OCI-LY7 (cell line): ENCODE measurements at places on chromosomes 6 and 20.

DNA sequence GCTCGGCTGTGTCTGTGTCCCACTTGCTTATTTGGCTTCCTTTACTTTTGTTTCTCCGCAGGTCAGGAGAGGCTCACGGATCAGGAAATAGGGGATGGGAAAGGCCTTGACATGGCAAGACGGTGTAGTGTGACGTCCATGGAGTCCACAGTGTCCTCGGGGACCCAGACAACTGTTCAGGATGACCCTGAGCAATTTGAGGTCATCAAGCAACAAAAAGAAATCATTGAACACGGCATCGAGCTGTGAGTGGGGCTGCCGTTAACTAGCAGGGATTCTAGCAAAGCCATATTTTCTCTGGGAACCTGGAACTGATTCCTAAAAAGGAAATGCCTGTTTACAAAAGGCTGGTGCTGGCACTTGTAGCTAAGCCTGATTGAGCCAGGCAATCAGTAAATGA, 54.4 kb downstream of the ARFGEF2 start:
- no peak for DNase-seq

DNA sequence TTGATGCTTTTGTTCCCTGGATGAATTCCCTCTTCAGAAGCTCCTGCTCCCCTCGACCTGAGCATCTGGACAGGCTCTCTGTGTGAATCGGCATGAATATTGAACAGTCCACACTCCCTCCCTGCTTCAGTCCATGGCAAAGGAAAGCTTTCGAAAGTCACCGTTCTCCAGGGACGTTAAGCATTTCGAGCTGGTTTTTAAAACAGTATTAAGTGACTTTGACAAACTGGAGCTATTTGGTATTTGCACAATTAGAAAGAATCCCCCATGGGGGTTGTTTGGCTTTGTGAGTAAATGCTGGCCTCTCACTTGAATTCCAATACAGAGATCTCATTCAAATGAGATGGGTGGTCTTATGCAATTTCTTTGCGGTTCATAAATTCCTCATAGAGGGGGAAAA, 85.3 kb upstream of the TIAM2 start:
- no peak for DNase-seq

DNA sequence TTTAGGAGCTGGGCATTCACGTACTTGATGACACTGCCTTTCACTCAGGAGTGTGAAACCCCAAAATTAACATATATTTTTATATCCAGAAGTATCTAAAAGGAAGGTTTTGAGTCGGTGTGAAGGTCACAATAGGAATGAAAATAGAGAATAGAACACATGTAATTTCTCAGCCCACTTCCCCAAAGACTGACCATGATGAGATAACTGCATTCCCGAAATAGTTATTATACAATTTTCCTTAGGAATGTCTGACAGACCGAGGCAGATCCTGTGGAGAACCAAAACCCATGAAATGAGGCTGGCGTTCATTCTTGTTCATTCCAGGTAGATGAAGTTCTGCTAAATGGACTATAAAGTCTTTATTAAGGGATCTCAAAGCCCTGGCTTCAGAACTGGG, 10.3 kb downstream of the NSFL1C start:
- DNase-seq: no peak

- DNase-seq: no peak
Measured at GRCh38 chr6:125102891-125103290, 50.7 kb upstream of the TPD52L1 start.

DNA sequence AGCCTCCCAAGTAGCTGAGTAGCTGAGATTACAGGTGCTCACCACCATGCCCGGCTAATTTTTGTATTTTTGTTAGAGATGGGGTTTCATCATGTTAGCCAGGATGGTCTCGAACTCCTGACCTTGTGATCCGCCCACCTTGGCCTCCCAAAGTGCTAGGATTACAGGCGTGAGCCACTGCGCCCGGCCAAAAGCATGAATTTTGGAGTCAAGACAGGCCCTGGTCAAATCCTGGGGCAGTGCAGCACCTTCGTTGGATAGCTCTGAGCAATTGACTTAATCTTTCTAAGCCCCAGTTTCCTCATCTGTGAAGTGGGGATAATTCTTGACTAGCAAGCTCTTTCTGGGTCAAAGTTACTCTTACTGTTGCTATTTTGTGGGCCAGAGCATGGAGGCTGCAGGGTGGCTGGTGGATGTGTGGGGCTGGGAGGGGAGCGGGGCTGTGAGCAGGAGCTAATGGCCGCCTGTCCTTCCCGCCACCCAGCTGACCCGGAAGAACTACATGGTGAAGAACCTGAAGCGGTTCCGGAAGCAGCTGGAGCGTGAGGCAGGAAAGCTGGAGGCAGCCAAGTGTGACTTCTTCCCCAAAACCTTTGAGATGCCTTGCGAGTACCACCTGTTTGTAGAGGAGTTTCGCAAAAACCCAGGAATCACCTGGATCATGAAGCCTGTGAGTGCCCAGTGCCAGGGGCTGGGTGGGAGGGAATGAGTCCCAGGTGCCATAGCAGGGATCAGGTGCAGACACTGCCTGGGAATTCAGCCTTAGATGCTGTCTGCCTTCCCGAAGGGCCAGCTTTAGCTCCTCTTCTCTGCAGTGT, 39.0 kb downstream of the TTLL9 start:
- no peak for DNase-seq

DNA sequence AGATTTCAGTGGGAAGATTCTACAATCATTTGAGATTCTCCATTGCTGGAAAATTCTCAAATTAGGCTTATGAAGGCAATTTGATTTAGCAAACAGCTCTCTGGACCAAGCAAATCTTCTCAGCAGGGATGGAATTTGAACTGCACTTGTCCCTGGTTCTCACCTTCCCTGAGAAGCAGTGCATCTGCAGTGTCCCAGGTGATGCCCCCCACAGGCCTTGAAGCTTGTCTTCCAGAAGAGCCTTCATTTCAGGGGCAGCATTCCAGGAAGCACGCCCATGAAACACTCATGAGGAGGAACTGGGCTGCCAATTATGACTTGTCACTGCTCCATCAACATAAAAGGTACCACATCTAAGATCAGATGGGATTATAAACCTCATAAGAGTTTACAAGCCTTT, 82.8 kb upstream of the HDAC2 start:
- no peak for DNase-seq

- DNase-seq: no peak
Measured at GRCh38 chr6:45012687-45013086, 315.4 kb upstream of the RUNX2 start.

DNA sequence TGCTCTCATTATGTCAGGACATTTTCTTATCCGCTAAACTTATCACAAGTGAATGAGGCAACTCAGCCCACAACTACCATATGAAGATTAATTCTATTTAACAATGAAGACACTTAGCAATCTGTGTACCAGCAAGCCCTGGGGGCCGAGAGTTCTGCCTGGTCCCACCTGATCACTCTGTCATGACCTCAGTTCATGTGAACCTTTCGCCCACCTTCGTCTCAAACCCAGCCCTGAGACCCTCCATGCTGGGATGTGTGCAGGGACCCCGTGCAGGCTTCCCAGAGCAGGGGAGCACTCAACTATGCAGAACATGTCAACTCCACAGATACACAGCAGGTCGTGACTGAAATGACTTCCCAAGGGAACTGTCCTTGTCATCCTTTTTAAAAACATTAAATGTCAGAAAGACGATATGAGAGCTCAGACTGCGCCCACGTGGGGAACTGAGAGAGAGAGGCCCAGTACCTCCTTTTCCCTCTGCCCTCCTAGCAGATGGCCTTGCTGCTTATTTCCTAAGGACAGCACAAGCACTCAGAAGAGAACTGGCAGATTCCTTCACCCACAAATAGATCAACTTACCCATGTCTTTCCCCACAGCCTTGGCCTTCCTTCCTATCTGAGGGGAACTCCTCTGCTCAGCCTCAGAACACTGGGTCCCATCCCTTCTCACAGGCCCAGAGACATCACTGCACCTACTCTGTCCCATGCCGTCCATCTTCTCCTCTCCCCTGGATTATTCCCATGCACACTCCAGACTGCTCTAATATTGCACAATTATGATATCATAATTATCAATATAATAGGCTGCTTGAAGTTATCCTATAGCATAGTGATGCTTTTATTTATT, 11.5 kb downstream of the ABHD12 start:
- DNase-seq: no peak

DNA sequence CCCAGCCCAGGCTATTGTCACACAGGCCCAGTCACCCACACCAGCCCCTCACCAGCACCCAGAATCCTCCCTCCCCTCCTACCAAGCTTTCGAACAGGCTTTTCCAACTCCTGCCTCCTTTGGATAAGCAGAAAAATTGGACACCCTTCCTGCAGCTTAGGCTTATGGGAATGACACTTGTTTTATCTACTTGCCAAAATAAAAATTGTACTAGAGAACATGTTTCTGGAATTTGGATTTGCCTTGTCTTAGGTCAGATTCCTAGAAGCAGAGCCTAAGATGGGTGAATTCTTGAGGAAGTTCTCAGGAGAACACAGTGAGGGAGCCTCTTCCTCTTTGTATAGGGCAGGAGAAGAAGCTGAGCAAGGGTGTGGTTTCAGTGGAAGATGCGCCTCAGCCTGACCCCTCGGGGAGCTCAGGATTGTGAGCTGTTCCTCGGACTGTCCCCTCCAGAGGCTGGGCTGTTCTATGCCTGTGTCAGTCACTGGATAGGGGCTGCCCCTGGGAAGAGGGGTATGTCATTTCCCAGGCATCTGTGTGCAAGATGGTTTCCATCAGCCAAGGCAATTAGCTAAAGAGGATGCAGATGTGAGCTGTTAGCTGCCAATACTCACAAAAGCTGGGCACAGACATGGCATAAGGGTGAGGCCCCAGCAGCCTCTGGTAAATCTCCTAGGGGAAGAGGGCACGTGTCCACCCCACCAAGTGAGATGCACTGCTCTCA, 33.9 kb downstream of the ITPR3 start:
- no peak for DNase-seq

GRCh38 chr20:64040231-64041039, 4.5 kb downstream of the C20orf204 start:
- DNase-seq: no peak

DNA sequence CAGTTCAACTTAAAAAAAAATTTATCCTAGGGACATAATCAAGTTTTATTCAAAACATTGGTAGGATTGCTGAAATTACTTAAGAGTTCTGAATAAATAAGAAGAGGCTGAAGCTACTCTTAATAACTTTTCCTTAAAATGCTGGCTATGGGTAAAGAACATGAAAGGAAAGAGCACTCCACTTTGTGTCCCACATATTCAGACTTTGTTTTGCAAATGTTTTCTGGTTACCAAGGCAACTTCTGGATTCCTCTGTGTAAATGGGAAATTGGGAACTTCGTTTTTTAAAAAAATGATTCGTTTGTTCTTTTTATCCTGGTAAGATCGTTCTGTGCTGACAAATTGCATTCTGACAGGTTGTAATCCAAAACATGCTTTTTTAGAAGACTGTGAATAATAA, 115.0 kb downstream of the KIF6 start:
- DNase-seq: no peak

DNA sequence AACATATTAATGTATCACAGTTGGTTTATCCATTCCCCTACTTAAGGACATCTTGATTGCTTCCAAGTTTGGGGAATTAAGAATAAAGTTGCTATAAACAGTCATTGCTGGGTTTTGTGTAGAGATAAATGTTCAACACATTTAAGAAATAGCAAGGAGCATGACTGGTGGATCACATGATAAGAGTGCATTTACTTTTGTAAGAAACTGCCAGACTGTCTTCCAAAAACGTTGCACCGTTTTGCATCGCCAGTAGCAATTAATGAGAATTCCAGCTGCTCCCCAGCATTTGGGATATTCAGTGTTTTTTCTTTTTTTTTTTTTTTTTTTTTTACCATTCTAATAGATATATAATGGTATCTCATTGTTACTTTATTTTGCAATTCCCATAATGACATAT, 695.7 kb upstream of the GJE1 start:
- DNase-seq: no peak

- no peak for DNase-seq
Measured at GRCh38 chr6:41408982-41409381, 73.6 kb downstream of the NCR2 start.

DNA sequence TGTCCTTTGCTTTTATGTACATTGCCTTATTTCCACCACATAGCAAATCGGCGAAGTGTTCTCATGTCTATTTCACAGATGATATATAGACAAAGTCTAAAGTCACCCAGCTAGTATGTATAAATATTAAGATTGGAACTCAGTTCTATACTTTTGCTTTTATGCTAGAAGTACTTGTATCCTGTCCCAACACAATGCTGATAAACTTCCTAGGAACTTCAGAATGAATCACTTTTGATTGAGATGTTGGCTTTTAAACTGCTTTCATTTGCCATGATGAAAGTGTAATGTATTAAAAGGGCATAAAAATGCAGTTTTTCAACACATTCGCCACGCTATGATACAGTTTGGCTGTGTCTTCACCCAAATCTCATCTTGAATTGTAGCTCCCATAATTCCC, 50.8 kb downstream of the GCLC start:
- DNase-seq: no peak

DNA sequence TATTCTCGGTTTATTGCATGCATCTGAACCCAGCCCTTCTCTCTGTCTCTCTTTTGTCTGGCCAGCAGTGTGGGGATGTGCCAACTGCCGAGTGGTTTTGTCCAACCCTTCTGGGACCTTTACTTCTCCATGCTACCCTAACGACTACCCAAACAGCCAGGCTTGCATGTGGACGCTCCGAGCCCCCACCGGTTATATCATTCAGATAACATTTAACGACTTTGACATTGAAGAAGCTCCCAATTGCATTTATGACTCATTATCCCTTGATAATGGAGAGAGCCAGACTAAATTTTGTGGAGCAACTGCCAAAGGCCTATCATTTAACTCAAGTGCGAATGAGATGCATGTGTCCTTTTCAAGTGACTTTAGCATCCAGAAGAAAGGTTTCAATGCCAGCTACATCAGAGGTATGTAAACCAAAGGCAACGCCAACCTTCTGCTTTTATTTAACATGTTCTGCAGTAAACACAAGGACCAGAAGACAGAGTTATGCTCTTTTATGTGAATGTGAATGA, 65.8 kb downstream of the ADGRG6 start:
- no peak for DNase-seq

DNA sequence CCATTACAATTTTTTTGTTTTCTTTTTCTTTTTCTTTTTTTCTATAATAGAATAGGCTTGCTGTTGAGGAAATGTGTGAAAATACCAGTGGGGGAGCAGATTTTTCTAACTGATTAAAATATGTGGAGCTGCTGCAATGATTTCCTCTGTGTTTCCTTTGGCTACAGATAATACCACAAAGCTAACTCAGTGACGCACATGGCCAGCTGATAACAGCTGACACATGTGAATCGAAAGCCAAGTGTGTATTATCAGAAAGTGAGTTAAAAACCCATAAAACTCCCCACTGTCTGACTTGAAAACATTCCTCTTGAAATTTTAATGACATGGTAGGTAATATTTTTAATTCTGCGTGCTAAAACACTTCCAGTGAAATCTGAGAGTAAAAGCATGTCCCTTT, 70.8 kb upstream of the AHI1 start:
- no peak for DNase-seq

GRCh38 chr20:933029-933428, 16.9 kb upstream of the ANGPT4 start:
- DNase-seq: no peak

DNA sequence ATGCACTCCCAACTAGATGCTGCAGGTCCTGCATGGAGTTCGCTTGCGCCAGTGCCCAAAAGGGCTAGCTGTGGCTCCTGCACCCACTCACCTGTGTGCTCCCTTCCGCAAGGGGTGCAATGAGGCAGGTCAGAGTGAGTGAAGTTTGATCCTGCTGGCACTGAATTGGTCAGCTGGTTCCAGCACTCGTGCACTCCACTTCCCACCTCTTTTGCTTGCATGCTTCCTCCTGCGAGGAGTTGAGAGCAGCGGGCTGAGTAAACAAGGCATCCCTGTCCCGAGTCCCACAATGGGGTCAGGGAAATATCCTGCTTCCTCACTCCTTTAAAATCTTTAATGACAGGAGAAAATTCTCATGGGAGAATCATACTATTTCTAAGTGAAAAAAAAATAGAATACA, 86.2 kb downstream of the LCA5 start:
- no peak for DNase-seq
